ENCODE measurements at places on chromosomes 6 and 20.

DNA sequence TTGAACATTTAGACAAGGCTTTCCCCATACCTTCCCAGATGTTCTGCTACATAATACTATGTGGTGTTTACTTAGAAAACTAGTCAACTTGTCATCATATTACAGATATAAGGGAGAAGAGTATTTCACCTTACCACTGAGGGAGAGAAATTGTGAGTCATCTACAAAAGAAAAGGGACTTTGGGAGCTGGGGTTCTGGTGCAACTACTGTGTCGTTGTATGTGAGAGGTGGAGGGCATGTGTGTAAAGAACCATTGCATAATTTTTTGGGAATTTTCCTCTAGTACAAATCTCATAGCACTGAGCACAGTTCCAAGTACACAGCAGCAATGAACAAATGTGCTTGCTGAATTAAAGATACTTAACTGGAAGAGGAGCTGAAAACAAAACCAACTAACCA, 665.6 kb downstream of the DHX35 start:
- no peaks in the 10 kb centered on the region for H3K36me3 ChIP-seq
- H3K27ac ChIP-seq: no peak overlapping the region
- no peak overlapping the region for H3K4me3 ChIP-seq
- peaks cover 4% of the 10 kb centered on the region for H3K27me3 ChIP-seq
- H3K4me1 ChIP-seq: no peaks in the 10 kb centered on the region

DNA sequence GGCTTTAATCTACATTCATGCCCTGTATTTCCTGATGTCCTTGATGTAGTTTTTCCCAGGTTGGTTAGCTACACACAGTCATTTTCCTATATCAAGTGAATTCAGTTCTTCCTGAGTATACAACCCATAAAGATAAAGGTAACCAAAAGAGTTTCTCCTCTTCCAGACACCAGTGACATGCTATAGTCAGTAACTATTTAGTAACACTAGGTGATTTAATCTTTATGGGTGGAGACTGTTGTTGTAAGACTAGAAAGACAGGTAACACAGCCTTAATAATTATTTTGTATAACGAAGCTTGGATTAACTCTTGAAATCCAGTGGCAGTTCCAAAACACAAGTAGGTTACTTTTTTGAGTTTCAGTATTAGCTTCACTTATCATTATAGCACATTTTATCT, 17.6 kb downstream of the MCUR1 start:
- H3K36me3 ChIP-seq: peaks cover 15% of the 10 kb centered on the region
- DNase-seq: no peak
- H3K27me3 ChIP-seq: no peaks in the 10 kb centered on the region
- no peaks in the 10 kb centered on the region for H3K4me1 ChIP-seq
- H3K27ac ChIP-seq: no peak overlapping the region
- H3K4me3 ChIP-seq: no peak overlapping the region

GRCh38 chr6:82365016-82365795, 1.6 kb downstream of the TPBG start:
- peaks cover 32% of the 10 kb centered on the region for H3K27me3 ChIP-seq
- no peak for DNase-seq
- no peaks in the 10 kb centered on the region for H3K36me3 ChIP-seq
- peaks cover 29% of the 10 kb centered on the region for H3K4me1 ChIP-seq
- H3K4me3 ChIP-seq: peak overlapping the region; percentile 83
- peak overlapping the region; percentile 85 for H3K27ac ChIP-seq

GRCh38 chr20:14343491-14344065, 6.2 kb upstream of the FLRT3 start:
- H3K4me1 ChIP-seq: peaks cover 3% of the 10 kb centered on the region
- no peaks in the 10 kb centered on the region for H3K27me3 ChIP-seq

DNA sequence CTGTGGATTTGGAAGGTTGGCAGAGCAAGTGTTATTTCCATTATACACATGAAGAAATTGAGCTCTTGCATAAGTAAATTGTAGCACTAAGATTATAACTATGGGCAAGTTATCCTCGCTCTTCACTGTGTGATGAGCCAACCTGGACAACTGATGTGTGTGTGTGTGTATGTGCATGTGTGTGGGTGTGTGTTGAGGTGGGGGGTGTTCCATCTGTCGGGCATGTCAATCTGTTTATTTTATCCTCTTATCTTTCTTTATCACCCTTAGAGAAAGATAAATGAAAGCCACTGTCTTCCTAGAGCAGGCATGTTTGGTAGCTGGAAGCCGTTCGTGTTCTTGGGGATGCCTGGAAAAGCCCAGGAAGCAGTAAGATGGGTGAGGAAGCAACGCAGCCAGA, 3.0 kb upstream of the DSP start:
- no peak for DNase-seq
- H3K36me3 ChIP-seq: no peaks in the 10 kb centered on the region
- H3K4me1 ChIP-seq: peaks cover 25% of the 10 kb centered on the region
- H3K27ac ChIP-seq: no peak overlapping the region
- peaks cover 54% of the 10 kb centered on the region for H3K27me3 ChIP-seq

GRCh38 chr6:153401751-153402150, 270.7 kb upstream of the RGS17 start:
- no peak overlapping the region for H3K27ac ChIP-seq
- no peaks in the 10 kb centered on the region for H3K27me3 ChIP-seq
- no peaks in the 10 kb centered on the region for H3K36me3 ChIP-seq
- no peak overlapping the region for H3K4me3 ChIP-seq
- H3K4me1 ChIP-seq: no peaks in the 10 kb centered on the region

DNA sequence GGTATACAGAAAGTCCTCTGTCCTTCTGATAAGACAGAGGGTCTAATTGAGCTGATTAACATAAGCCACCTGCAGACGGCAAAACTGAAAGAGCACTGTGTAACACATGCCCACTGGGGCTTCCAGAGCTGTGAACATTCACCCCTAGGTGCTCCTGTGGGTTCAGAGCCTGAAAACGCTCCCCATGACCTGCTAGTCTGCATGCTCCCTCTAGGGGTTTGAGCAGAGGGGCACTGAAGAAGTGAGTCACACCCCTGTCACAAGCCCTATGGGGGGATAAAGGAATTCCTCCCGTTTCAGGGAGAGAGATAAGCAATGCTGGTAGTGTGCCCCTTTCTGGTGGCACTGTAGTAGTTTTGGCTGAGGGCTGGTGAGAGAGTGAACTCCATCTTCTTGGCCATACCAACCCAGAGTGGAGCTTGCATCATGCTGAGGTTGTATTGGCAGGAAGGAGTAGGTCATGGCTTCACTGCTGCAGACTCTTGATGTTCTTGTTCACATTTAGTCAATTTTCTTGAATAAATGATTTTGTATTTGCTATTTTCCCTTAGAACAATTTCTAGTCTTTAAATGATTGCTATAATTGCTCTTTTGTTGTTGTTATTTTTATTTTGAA, 637.5 kb upstream of the MAN1A1 start:
- no peak for DNase-seq
- no peak overlapping the region for H3K27ac ChIP-seq
- no peaks in the 10 kb centered on the region for H3K27me3 ChIP-seq

DNA sequence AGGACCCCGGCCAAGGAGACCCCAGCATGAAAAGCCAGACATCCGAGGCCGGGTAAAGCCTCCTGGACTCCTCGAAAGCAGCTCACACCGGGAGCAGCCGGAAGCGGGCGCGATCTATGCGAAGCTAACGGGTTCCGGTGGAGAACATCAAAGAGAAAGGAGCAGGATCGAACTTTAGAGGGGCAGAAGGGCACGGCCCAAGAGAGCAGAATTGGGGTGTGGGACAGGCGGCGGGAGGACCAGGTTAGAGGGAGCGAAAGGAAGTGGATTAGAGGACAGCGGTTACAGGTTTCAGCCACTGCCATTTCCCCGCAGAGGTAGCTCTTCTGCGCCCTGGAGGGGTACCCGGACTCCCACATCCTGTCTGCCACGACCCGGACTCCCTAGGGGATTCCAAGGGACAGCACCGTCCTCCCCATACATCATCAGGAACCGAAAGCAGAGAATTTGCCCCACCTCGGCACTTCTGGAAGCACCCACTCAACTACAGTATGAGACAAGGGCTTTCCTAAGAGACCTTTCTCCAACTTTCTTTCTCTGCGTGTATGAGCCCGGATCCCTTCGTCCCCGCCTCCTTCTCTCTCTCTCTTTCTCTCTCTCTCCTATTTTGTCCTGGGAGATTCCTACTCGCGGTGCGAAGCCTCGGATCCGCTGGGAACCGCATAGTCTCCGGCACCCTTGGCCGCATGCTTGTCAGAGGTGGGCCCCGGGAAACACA, 507 bp upstream of the VGLL2 start:
- no peak overlapping the region for H3K27ac ChIP-seq
- H3K4me3 ChIP-seq: peak overlapping the region; percentile 41
- peaks cover 94% of the 10 kb centered on the region for H3K27me3 ChIP-seq
- no peaks in the 10 kb centered on the region for H3K36me3 ChIP-seq
- DNase-seq: no peak
- peaks cover 24% of the 10 kb centered on the region for H3K4me1 ChIP-seq

DNA sequence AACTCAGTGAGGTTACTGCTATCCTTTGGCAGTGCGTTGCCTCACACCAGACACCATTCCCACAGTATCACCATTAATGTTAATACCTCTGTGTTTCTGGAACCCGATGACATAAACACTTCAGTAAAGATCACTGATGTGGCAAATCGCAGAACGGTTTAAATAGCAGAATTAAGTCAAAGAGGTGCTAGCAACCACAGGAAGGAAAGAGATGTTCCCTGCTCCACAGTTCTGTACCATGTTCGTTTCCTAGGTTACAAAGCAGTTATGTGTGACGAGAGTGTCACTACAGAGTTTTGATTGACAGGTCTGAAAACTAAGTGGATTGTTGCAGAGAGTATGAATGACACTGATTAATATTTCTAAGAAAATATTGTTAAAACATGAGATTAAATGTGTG, 272.3 kb downstream of the KHDRBS2 start:
- H3K36me3 ChIP-seq: no peaks in the 10 kb centered on the region
- no peak overlapping the region for H3K27ac ChIP-seq
- H3K27me3 ChIP-seq: no peaks in the 10 kb centered on the region
- no peak overlapping the region for H3K4me3 ChIP-seq
- DNase-seq: peak; percentile 13

DNA sequence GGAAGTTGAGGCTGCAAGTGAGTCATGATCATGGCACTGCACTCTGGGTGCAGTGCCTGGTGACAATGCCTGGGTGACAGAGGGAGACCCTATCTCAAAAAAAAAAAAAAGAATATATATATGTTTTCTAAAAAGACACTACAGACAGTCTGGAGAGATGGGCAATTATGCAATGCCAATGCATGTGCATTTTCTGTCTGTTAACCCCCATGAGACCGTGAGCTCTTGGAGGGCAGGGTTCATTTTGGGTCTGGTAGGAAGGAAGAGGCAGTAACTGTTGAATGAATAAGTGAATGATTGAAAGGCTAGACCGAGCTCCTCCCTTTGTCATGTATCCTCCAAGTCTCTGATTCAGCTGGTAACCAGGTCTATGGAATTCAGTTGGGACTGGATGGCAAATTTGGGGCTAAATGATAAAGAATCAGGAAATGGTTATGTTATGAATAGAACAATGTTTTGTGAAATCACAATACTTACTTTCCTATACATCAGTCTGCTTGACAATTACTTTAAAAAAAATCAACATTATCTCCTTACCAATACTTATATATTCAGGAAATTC, 5.6 kb upstream of the BLCAP start:
- H3K4me1 ChIP-seq: peaks cover 11% of the 10 kb centered on the region
- H3K36me3 ChIP-seq: no peaks in the 10 kb centered on the region
- no peak overlapping the region for H3K4me3 ChIP-seq
- no peak for DNase-seq

GRCh38 chr6:10418862-10419748, 4.2 kb upstream of the TFAP2A start:
- H3K4me3 ChIP-seq: no peak overlapping the region
- H3K27me3 ChIP-seq: peaks cover 100% of the 10 kb centered on the region
- peaks cover 57% of the 10 kb centered on the region for H3K4me1 ChIP-seq
- H3K36me3 ChIP-seq: no peaks in the 10 kb centered on the region
- no peak overlapping the region for H3K27ac ChIP-seq
- DNase-seq: no peak

DNA sequence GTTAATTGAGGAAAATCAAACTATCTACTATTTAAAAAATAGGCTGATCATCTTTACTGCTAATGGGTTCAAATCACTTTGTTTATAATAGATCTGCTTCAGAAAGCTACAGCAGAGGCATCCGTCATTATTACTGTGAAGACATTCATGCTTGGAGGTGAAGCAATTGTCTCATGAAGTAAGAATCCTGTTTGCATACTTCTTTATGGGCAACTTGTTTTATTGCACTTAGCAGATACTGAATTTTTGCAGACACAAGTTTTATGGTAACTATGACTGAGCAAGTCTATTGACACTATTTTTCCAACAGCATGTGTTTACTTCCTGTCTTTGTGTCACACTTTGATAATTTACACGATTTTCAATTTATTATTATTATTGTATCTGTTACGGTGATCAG, 573.9 kb downstream of the RFPL4B start:
- H3K4me1 ChIP-seq: no peaks in the 10 kb centered on the region
- H3K27me3 ChIP-seq: no peaks in the 10 kb centered on the region
- no peak overlapping the region for H3K4me3 ChIP-seq
- no peaks in the 10 kb centered on the region for H3K36me3 ChIP-seq
- no peak for DNase-seq
